ENCODE measurements at places on chromosomes 13 and 19.

DNA sequence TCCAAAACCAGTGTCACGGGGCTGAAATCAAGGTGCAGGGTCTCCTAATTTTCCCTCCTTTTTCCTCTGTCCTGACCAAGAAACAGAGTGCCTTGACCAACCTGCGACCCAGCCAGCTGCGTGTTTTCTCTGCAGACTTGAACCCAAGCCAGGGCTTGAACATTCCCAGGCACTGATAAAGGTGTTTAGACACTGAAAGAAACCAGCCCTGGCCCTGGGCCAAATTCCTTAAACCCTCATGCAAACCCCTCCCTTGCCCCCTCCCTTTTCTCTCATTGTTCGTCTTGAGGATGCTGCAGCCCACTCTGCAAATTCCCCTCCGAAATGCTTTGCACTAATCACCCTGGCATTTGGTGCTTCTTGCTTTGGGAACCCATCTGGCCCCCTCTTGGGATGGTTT, 9.5 kb upstream of the FFAR2 start:
- no peak for DNase-seq

DNA sequence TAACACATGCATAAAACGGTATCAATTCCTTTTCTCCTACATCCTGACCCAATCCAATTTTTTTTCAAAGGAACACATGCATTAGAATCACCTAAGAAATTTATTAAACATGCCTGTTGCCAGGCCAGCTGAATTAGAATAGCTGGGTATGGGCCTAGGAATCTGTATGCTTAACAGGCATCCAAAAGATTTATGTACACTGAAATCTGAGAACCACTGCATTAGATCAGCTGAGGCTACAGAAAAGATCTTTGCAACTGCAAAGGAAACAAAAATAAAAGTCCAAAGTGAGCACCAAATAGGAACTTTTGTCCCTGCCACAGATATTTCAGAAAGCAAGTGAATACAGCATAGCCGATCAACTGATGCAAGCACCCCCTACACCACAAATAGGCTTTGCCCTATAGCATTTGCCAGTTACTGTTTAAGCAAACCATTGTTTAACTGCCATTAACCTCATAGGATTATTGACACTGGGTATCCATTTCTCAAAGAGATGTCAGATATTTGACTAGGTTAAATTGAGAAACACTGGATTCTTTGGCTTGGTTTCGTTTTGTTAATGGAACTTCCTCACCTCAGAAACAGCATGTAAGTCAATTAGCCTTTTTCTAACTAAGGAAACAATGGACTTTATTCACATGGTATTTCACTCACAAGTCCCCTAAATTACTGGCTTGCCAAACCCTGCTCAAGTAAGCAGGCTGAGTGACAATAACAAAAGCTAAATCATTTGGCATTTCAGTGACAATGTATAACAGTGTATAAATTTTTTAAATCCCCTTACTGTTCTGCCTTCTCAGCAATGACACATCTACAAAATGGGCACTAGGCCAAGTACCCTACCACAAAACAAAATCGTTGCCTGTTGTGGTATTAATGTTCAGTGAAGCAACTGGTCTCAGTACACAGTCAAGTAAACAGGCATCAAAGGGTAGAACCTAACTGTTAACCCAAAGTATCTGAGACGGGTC, 67.8 kb downstream of the SUCLA2 start:
- no peak for DNase-seq

DNA sequence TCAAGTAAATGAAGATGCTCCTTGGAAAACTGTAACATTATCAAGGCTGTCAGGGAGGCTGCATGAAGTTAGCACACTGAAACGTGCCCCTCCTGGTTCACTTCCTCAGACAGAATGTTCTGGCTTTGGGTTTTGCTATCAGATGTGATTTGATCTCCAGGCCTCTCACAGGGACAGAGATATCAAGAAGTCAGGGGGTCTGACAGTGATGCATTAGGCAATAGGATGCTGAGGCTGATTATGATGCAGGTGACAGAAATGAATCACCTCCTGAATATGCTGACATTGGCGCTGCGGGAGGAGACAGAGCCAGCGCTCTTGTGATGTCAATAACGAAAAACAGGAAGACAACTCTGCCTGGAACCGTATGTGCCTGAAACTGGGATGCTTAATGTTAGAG, 278.5 kb downstream of the DCT start:
- no peak for DNase-seq

DNA sequence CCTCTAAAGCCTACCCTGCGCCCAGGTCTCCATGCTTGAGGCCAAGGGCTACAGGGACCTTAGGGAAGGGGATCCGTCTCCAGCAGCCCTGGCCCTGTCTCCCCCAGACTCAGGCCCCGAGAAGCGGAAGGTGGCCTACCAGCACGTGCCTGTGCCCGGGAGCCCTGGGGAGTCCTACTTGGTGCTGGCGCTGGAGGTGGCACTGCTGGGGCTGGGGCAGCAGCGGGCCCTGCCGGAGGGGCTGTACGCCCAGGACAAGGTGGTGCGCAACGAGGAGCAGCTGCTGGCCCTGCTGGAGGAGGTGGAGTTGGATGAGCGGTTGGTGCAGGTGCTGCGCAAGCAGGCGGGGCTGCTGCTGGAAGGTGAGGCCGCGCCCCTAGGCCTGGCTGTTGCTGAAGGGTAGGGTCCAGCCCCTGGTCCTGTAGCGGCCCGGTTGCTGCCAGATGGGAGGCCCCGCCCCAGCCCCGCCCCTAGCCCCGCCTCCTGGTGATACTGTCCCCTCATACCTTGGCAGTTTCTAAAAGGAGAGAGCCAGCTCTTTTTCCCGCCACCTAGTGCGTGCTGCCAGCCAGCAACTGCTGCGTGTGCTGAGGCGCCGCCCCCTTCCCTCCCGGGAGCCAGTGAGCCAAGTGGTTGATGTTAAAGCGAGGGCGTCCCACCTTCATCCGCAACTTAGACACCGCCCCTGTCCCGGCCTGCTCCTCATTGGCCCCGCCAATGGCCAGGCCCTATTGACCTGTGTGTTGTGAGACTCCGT, 22.6 kb downstream of the ZSWIM4 start:
- DNase-seq = no peak

- DNase-seq = no peak
Observed at GRCh38 chr13:110278859-110279258, 28.1 kb downstream of the COL4A1 start.

DNA sequence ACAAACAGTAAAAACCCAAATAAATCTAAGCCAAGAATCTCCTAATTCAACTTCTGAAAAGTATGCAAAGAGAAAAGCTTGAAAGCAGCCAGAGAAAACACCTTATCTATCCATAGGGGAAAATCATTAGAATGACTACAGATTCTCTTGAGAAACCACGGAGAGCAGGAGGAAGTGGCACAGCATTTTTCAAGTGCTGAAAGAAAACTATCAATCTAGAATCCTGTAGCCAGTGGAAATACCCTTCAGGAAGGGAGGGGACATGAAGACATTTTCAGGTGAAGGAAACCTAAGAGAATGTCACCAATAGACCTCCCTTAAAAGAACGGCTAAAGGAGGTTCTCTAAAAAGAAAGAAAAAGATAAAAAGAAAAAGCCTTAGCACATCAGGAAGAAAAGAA, 66.2 kb upstream of the XPO4 start:
- DNase-seq = no peak

- DNase-seq = no peak
Observed at GRCh38 chr13:80586356-80586755, 245.4 kb upstream of the SPRY2 start.

DNA sequence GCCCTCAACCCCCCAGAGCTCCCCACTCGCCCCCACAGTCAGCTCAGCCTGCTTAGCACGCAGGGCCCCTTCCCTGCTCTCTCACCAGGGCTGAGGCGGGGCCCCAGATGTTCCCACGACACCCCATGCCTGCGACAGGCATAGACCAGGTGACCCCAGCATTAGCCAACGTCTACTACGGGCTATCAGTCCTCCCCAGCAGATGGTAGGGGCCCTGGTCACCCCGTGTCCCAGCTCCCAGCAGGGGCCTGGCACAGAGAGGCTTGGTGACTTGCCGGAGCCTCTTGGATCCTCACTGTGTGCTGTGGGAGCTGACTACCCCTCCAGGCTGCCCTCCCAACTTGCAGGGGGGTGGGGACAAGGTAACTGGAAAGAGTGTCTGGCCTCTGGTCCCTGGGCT, 80.6 kb downstream of the KDM4B start:
- no peak for DNase-seq

- no peak for DNase-seq
Observed at GRCh38 chr19:6259312-6259861, 20.4 kb downstream of the MLLT1 start.

GRCh38 chr13:35600137-35600536, 123.6 kb upstream of the MAB21L1 start:
- no peak for DNase-seq

DNA sequence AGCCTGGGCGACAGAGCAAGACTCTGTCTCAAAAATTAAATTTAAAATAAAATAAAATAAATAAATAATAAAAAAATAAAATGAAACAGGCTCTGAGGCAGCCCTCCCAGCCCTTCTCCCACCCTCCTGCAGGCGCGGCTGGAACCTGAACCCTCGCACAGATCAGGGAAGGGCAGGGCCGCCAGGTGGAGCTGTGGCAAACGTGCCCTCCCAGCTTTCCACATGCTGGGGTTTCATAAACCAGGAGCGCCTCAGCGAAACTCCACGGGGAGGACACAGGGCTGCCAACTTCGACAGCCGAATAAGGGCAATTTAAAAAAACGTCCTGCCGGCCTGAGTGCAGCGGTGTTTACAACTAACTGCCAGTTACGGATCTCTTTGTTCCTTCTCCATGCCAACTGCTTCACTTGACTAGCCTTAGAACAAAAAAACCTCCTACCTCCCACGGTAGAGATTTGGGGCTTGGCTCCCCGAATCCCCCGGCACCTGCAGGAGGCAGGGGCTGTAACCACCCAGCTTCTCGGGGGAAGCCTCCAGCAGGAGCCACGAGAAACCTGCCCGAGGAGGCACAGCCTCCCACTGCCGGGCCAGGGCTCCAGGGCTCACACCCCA, 15.9 kb downstream of the ZNF787 start:
- DNase-seq = no peak

DNA sequence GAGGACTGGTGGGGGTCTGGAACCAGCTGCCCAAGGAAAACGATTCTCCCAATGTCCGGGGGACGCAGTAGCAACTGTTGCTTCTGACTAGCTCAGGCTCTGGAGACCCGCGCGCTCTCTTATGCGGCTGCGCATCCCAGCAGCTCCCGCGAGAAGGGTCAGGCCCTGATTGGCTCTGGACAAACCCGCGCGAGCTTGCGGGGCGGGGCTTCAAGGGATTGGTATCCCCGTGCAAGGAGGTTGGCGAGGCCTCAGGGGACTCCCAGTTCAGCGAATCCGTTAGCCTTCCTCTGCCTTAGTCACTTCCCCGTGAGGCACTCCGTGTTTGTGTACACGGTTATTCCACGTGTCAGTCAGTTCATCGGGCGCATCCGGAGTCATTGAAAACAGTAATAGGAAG, 20.2 kb downstream of the SIGLECL1 start:
- DNase-seq = no peak

DNA sequence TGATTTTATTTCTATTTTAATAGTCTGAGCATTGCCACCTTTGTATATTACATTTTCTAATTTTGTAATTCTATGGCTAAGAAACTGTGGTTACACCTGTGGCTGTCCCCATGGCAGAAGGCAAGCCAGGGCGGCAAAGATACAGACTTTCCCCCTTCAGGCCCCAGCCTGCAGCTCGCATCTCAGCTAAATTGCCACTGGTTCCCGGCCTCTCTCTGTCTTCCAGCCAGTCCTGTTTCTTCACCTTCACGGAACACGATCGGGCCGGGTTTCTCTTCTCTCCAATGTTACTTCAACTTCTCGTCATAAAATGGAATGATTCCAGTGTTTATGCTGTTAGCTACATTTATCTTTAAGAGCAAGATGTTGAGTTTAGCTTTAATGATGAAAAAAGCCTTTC, 124.5 kb upstream of the ZNF507 start:
- no peak for DNase-seq

- no peak for DNase-seq
Observed at GRCh38 chr19:18648973-18649315, 12.1 kb downstream of the KLHL26 start.

DNA sequence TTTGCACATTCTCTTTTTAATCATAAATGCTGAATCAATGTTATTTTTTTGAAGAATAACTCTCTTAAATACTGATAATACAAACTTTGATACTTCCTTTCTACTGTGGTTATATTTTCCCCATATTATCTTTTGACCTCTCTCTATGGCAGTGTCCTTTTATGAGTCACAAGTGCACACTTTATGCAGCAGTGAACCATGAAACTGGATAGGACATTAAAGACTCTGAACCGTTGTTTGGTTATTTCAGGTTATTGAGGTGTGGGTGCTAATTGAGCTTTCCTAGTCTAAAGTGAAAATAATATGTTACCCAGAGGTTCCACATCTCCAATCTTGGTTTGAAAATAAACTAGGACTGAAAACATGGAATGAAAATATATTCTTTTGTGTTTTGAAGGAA, 71.4 kb downstream of the DGKH start:
- no peak for DNase-seq

- DNase-seq = peak; percentile 14
Observed at GRCh38 chr13:59533561-59534555, 629.9 kb downstream of the DIAPH3 start.

GRCh38 chr13:27258637-27259386, 7.5 kb downstream of the RPL21 start:
- DNase-seq = no peak

DNA sequence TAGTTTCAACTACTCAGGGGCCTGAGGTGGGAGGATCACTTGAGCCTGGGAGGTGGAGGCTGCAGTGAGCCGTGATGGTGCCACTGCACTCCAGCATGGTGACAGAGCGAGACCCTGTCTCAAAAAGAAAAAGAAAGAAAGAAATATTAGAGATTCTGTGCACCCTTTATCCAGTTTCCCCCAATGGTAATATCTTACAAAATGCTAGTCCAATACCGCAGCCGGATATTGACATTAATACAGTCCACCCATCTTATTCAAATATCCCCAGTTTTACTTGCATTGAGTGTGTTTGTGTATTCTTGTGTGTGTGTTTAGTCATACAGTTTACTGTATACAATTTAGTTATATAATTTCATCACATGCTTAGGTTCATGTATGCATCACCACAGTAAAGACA, 8.6 kb upstream of the IFNL4 start:
- no peak for DNase-seq

All from epithelial cell of prostate (primary cell).